ENCODE measurements at places on chromosomes 16 and 17.

- DNase-seq = no peak
Observed at GRCh38 chr16:1708768-1709180, 2.8 kb downstream of the MAPK8IP3 start.

GRCh38 chr17:2776589-2777241 lies 19.5 kb upstream of the RAP1GAP2 start:
- DNase-seq = no peak

DNA sequence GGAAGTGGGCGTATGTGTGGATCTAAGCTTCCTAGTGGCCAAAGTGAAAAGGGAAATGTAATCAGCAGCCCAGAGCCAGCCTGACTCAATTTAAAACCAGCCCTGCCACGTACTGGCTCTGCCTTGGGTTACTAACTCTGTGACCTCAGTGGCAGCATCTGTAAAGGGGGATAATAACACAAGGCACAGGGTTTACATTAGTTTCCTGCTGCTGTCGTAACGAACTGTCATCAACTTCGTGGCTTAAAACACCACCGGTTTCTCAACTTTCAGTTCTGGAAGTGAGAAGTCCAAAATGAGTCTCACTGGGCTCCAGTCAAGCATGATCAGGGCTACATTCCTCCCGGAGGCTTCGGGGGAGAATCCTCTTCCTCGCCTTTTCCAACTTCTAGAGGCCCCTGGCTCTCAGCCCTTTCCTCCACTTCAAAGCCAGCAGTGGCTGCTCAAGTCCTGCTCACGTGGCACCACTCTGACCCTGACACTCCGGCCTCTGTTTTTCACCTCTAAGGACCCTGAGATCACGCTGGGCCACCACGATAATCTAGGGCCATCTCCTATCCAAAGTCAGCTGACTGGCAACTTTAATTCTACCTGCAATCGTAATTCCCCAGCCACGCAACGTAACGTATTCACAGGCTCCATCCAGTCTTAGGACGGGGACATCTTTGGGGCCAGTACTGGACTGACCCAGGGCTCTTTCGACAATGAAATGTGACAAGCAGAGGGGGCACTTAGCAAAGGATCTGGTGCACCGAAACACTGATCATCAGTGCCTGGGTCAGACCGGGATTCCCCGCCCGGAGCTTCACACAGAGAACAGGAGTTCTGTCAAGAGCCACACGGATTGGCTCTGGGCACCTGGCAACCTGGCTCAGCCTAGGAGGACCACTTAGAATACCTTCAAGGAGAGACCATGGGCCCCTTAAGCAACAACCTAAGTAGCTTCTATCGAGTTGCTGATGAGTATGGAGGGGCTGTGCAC lies 14.5 kb downstream of the TMC6 start:
- DNase-seq = no peak

- DNase-seq = peak; percentile 31
Observed at GRCh38 chr16:78684030-78684611, 584.7 kb downstream of the WWOX start.

- DNase-seq = no peak
Observed at GRCh38 chr16:678858-679813, 1.1 kb upstream of the STUB1 start.

DNA sequence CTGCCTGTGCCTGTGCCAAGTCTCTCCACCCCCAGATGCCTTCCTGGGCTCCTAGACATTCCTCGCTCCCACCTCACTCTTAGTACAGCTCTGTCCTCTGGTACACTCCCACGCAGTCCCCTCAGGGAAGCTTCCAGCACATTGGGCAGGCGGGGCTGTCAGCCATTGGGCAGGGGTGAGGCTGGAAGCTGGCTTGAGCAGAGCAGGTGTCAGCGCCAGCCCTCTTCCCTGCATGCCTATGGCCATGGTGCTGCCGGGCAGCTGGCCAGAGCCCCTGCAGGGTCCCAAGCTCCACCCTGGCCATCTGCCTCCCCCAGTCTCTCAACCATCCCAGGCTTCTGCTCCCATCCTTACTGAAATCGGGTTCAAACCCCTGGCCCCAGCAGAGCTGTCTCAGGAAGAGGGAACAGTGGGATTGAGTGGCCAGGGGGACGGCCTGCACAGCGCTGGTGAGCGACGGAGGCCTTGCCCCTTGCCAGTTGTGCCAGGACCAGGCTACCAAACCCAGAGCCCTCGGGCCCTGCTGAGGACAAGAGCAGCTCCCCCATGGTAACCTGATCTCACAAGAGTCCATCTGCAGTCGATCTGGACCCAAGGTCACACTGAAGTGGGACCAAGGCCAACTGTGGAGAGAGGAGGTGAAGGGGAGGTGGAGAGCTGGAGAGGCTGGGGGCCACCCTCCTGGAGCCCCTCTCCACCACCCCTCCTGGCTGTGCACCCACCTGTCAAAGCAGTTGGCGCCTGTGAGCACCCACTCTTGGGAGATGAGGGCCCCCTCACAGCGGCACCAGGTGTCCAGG lies 2.4 kb upstream of the B9D1 start:
- DNase-seq = no peak

DNA sequence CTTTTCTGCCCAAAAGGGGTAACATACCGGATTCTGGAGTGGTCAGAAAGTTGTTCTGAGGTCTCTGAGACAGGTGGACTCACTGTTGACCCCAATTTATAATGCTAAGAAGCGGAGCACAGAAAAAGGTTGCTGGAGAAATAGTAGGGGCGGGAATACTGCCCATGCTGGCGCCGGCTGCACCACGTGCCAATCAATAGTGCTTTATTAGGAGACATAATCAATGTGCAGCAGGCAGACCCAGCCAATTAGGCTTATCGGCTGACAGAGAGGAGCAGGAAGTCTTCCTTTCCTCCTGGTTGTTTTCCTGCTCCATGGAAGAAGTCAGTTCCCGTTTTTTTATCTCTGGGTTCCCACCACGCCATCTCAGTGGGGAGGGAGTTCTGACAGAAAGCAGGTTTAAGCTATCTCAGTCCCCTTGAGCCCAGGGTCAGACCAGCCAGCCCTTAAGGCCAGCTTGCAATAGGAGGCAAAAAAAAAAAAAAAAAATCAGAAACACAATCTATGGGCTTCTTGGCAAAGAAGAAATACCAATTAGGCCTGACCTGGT lies 68.2 kb upstream of the IRX6 start:
- no peak for DNase-seq

DNA sequence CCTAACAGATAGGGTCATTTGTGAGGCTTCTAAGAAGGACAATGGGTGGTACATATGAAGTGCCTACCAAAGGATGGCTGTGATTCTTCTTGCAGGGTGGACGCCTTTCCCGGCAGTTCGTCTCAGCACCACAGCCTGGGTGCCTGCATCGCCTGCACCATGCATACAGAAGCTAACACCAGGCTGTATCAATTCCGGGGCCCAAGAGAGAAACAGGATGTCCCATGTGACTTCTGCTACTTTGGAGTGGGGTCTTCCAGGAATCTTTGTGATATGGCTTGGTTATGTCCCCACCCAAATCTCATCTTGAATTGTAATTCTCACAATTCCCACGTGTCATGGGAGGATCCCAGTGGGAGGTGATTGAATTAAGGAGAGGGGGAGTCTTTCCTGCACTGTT lies 251.6 kb upstream of the TNRC6C start:
- no peak for DNase-seq

DNA sequence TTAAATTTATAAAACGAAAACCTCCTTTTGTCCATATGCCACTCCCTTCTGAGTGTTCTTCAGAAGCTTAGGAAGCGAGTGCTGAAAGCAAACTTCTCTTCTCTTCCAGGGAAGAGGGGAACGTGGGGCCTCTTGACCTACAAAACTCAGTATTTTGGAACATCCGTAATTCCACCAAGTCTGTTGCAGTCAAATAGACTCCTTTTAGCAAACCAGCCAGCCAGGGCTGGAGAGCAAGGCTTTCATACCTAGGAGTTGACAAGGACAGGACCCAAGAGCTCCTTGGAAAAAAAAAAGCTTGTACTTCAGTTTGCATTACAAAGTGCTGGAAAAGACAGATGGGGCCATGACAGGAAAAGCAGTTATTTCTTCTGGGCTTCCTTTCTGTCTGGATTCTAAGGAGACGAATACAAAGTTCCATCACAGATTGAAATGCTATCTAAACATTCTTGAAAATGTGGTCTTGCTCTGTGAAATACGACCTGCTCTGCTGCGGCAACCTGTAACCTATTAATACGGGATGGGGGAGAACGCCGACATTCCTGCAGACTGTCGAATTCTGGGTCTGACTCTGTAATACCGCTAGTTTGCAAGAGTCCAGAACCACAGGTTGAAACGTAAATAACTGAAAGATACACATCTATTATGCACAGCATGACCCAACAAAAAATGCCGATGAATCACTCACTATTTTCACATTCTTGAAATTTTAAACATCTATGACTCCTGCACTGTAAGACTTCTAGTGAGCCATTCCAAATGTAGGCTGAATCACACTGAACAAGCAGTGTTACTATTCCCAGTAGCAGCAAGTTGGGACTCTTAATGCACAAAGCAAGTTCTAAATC lies 20.6 kb downstream of the VPS53 start:
- peak; percentile 98 for DNase-seq

GRCh38 chr16:22075776-22076175 lies 16.6 kb upstream of the VWA3A start:
- no peak for DNase-seq

- DNase-seq = no peak
Observed at GRCh38 chr17:7676533-7676932, 10.8 kb downstream of the TP53 start.

DNA sequence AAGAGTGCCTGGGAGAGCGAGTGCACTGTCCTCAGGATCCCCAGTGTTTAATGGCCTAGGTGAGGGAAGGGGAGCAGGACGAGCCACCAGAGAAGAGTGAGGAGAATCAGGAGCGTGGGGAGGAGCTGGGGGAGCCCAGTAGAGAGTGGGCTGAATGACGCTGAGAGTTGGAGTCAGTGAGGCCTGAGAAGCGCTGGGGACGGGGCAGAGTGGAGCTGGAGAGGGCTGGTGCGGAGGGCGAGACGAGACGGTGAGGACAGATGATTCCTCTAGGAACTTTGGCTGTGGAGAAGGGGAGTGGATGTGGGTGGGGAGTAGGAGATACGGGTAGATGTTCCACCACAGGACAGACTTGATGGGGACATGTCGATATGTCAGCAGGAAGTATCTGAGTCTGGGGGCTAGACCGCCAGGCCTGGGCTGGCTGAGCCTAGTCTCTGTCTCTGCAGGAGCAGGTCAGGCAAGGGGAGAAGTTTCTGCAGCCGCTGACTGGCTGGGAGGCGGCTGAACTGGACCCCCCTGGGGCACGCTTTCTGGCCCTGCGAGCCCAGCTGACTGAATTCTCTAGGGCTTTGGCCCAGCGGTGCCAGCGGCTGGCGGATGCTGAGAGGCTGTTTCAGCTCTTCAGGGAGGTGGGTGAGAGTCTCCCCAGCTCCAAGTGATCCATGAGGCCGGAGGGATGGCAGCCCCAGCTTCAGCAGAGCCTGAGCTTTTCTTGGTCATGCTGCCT lies 4.7 kb downstream of the PLEKHG4 start:
- no peak for DNase-seq

GRCh38 chr17:6666077-6666521 lies 14.5 kb downstream of the C17orf100 start:
- peak; percentile 74 for DNase-seq

DNA sequence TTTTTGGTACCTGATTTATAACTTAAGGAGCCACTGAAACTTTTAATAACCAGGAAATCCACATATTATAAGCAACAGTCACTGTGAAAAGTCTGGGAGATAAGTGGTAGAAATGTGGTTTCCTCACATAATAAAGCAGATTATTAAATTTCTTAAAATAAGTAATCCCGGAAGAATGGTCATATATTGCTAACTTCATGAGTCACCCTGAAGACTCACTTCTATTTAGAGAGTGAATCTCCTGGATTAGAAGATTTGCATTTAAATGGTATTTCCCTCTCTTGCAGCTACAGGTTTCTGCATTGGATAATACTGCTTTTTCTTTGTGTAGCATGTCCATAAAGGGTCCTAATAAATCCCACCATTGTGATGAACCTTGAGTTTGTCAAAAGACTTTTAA lies 1286.8 kb upstream of the CDH8 start:
- no peak for DNase-seq

- no peak for DNase-seq
Observed at GRCh38 chr17:71741836-71742235, 379.0 kb upstream of the SOX9 start.

DNA sequence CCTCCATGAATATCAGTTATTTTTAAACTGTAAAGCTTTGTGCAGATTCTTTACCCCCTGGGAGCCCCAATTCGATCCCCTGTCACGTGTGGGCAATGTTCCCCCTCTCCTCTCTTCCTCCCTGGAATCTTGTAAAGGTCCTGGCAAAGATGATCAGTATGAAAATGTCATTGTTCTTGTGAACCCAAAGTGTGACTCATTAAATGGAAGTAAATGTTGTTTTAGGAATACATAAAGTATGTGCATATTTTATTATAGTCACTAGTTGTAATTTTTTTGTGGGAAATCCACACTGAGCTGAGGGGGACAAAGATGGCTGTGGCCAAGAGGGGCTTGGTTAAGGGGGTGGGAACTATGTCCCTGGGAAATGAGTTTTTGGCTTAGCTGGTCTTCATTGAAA lies 2.3 kb downstream of the CCL11 start:
- DNase-seq = no peak

- DNase-seq = no peak
Observed at GRCh38 chr17:29051731-29052130, 8.8 kb downstream of the PIPOX start.

DNA sequence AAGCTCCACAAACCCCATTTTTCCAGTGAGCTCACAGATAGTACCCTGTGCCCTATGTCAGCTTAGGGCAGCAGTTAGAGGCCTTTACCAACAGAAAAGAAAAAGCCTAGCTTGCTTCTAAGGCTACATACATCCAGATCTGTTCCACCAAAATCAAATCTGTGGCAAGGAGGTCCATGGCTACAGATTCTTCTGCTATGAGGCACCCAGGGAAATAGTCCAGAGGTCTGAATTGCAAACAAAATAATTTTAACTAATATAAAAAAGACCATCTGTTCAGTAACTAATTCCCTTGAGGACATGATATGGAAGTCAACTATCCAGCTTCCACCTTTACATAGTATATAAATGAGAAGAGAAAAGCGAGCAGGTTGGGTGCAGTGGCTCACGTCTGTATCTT lies 129.3 kb downstream of the PARN start:
- DNase-seq = no peak

DNA sequence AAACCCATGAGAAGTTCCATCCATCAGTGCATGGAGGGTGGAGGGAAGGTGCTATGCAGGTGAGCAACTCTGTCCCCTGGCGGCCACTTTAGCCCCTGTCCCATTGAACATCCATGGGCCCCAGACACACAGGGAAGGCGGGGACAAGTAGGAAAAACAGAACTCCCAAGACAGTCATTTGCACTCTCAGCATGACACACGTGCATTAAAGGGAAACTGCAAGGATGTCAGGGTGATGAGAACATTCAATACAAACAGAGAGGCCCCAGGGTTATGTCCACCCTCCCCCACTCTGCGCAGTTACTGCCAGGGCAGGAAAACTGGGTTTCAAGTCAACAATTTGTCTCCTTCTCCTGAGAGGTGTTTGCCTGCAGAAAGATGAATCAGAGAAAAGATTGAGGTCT lies 44.0 kb upstream of the AKTIP start:
- no peak for DNase-seq

DNA sequence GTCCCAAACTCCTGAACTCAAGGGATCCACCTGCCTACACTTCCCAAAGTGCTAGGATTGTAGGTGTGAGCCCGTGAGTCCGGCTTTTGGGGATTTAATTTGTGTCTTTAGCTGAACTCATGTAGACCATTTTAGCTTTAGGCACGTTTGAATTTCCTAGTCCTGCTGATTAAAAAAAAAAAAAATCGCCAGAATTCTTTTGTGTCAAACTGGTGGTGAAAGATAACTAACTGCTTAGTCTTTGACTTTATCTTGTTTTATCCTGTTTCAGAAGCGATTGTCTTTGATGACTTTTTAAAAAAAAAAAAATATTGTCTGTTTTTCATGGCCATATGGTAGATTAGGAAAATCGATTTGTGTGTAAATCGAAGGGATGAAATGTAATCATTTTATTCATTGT lies 2.6 kb downstream of the RABEP1 start:
- no peak for DNase-seq

All from astrocyte of the cerebellum (primary cell).